Suppressor macrophage treated with lipopolysaccharide for 4 hours (primary cell): ENCODE measurements at places on chromosomes 13 and 19.
A peak's percentile ranks its signal among the peaks of the same experiment; 100 is the strongest.

GRCh38 chr19:18503971-18504885 lies 17.6 kb downstream of the ELL start:
- peak; percentile 84 for DNase-seq

DNA sequence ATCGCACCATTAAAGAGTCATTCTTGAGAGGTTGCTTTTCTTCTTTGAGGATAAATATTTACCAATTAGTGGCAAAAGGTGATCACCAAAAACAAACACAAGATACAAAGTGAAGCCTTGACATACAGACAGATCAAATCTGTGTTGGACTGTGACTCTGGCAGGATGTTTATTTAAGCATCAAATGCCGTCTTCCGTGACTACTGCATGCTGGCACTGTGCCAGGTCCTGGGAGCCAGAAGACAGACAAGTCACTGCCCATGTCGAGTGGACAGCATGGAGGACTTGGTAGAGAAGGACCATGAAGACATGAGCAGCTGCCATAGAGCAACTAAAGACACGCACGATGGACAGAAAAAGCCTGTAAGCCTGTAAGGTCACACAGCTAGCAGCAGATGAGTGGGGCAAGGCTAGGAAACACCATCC lies 92.8 kb upstream of the FARP1 start:
- no peak for DNase-seq

- DNase-seq, result no peak
Observed at GRCh38 chr13:40774672-40775071, 3.7 kb upstream of the MRPS31 start.

- DNase-seq, result peak; percentile 76
Observed at GRCh38 chr19:11626252-11626651, 29.0 kb downstream of the ZNF627 start.

DNA sequence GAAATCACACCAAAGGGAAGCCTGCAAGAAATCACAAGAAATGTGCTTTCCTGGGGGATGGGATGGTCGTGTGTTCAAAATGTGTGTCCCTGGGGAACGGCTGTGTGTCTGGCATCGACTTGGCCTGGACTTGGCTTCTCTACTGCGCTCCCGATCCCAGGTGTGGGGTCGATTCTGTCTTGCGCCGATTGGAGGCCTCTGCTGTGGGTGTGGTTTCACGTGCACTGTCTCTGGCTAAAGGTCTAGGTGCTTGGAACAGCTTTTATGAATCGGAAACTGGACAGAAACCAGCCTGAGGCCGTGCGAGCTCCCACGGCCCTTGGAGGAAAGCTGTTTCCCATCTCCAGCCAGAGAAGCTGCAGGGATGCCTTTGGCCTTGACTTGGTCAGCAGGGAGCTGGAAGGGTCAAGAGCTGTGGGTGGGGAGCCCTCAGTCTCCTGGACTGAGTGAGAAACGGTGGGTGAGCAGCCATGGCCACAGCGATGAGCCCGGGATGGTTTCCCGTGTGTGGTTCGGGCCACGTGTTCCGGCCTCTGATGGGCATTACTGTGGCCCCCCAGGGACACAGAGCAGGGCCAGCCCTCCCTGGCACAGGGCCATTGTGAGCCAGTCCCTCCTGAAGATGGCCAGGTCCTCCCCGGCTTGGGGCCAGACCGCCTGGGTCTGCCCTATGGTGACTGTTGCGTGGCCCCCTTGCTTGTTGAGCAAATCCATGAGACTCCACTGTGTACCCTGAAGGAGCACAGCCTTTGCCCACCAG lies 29.7 kb downstream of the MCF2L start:
- no peak for DNase-seq

DNA sequence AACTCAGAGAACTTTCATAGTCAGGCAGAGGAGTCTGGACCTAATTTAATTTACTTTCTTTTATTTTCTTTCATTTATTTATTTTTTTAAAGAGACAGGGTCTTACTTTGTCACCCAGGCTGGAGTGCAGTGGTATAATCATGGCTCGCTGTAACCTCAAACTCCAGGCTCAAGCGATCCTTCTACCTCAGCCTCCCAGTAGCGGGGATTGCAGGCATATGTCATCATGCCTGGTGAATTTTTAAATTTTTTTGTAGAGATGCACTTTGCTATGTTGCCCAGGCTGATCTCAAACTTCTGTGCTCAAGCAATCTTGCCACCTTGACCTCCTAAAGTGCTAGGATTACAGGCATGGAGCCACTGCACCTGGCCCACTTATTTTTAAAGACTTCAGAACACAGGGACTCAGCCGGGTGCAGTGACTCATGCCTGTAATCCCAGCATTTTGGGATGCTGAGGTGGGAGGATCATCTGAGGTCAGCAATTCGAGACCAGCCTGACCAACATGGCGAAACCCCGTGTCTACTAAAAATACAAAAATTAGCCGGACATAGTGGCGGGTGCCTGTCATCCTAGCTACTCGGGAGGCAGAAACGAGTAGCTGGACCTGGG lies 50.6 kb downstream of the KLF5 start:
- DNase-seq, result no peak

GRCh38 chr19:588093-588740 lies 1.5 kb upstream of the HCN2 start:
- peak; percentile 68 for DNase-seq

GRCh38 chr19:58218899-58219298 lies 9.8 kb upstream of the ZNF544 start:
- DNase-seq, result peak; percentile 18
